ENCODE measurements at places on chromosomes 5 and 9.
A peak's percentile ranks its signal among the peaks of the same experiment; 100 is the strongest.

GRCh38 chr9:98375138-98375726, 119.8 kb upstream of the TBC1D2 start:
- DNase-seq = no peak

- DNase-seq = peak; percentile 62
Measured at GRCh38 chr5:141877356-141878185, 639 bp downstream of the PCDH1 start.

DNA sequence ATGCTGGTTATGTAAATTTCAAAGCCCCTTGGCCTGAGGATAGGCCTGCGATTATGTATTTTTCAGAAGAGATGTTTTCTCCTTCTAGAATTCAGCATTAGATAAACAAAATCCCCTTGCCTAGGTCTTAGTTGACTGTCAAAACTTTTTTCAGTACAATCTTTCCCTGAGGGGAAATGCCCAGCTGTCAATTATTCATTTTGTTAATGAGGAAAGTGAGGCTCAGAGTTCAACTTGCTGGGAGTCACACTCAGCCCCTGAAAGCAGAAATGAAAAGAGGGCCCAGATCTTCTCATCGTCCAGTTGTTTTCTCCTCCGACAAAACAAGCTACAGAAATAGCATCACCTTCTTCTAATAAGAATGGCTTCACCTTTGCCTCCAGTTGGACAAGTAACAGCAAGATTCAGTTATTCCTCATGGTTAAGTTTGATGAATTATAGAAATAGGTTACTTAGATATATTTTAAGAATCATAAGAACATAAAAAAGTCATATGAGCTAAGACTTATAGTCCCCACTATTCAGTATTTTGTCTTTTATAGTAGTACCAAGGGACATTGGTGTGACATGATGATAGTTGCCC, 627.1 kb upstream of the WWC1 start:
- no peak for DNase-seq

- DNase-seq = no peak
Measured at GRCh38 chr9:33415501-33416038, 13.2 kb upstream of the AQP7 start.

DNA sequence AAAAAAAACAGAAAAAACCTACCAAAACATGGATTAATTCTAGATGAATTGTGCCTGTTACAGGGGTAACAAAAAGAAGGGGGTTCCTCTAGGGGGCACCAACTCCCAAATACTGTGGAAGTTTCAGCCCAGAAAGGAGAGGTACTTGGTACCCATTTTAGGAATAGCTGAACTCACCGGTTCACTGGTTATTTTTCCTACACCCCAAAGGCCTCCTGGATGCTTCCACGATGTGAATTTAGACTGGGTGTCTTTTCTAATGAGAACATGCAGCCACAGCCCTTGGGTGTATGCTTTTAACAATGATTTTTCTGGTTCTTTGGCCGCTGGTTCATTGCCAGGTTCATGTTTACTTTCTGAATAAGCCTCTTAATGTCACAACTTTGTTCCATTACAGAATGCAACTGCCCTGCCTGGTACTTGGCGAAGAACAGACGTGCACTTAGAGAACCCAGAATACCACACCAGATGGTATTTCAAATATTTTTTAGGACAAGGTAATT, 46.7 kb downstream of the GARNL3 start:
- DNase-seq = no peak
